ENCODE measurements at places on chromosomes 16 and 17.
A peak's percentile ranks its signal among the peaks of the same experiment; 100 is the strongest.

DNA sequence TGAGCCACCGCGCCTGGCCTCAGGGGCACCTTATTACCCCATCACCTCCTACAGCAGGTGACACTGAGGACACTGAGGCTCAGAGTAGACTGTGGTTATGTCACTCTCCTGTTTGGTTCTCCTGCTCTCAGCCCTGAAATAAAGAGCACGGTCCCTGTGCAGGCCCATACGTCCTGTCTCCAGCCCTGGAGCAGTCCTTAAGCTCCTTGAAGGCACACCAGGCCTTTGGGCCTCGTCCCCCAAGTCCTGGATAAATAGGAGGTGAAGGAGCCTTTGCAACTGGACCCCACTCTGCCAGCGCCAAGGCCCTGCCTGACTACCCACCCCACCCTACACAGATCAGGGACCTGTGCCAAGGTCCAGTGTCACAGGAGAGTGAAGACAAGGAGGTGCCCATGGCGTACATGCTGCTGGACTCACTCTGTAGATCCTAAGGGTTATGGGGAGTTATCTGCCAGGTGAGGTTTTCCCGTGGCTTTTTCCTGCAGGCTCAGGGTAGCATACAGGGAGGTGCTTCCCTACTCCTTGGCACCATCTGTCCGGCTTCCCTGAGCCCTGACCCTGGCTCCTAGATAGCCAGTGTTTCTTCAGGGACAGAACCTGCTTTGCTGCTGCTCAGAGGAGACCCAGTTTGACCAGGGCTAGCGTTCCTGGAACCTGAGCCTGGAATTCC lies 253.2 kb downstream of the SEC14L1 start:
- H3K4me3 ChIP-seq: no peak overlapping the region
- no peak for DNase-seq
- no peaks in the 10 kb centered on the region for H3K27me3 ChIP-seq
- H3K27ac ChIP-seq: peak overlapping the region; percentile 80

DNA sequence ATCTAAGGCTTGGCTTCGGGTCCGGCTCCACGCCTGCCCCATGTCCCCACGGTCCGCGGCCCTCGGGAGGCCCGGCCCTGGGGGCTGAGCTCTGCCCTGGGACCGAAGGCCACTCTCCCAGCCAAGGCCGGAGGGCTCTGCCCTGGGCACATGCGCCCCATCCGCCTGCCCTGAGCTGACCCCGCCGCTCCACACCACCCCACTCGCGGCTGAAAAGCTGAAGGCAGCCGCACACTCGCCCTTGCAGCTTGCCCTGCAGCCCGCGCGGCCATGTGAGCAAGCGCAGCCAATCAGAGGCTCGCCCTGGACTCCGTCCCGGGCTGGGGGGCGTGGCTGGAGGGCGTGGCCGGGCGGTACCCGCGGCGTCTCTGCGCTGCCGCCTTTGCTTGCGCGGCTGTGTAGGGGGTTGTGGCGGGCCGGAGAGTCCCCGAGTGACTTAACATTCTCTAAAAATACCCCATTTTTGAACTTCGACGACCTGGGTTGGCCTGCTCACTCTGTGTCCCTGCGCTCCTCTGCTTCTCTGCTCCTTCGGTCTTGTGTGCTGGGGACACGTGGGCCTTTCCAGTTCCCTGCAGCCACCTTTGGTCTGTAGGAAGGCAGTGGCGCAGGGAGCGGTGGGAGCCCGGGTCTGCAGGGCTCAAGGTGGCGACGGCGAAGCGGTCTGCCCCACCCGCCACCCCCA lies 8.8 kb upstream of the MAP2K3 start:
- DNase-seq: peak; percentile 93
- peak overlapping the region; percentile 87 for H3K4me3 ChIP-seq
- H3K4me1 ChIP-seq: peaks cover 9% of the 10 kb centered on the region
- peaks cover 22% of the 10 kb centered on the region for H3K27me3 ChIP-seq
- H3K36me3 ChIP-seq: no peaks in the 10 kb centered on the region

DNA sequence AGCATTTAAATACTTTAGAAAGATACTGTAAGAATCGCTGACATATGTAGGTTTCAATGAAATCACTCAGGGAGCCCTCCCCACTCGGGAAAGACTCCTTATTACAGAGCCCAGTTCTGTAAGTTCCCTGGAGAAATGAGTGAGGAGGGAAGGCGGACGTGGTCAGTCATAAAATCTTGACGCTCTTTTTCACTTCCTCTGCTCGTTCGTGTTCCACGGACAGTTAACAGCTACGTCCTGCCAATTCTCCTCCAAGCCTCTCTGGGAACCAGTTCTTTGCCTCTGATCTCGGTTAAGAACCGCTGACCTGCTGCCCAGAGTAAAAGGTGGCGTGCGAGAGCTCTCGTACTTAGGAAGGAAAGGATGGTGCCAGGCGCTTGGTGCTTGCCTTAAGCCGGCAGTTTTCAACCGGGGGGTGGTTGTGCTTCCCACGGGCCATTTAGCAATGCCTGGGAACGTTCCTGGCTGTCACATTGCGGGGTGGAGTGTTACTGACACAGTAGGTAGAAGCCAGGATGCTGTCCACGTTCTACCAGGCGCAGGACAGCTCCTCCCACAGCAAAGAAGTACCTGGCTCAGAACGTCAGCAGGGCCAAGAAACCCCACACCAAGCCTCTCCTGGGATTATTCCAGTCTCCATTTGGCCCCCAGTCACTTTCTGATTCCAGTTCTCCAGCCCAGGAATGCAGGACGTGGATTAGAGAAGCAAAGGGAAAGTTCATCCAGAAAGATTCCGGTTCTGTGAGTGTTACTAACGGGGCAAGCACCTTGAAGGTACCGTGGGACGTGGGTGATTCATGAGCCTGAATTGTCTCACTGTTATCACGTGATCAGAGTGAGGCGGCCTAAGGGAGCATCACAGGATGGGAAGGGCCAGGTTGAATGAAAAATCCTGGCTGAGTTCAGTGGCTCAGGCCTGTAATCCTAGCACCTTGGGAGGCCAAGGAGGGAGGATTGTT lies 87.7 kb downstream of the MRM3 start:
- peak overlapping the region; percentile 66 for H3K27ac ChIP-seq
- H3K27me3 ChIP-seq: no peaks in the 10 kb centered on the region
- no peak overlapping the region for H3K4me3 ChIP-seq

- no peaks in the 10 kb centered on the region for H3K27me3 ChIP-seq
- H3K4me3 ChIP-seq: no peak overlapping the region
- DNase-seq: peak; percentile 24
These were observed 195.2 kb downstream of the PARN start for GRCh38 chr16:14434860-14435259.

DNA sequence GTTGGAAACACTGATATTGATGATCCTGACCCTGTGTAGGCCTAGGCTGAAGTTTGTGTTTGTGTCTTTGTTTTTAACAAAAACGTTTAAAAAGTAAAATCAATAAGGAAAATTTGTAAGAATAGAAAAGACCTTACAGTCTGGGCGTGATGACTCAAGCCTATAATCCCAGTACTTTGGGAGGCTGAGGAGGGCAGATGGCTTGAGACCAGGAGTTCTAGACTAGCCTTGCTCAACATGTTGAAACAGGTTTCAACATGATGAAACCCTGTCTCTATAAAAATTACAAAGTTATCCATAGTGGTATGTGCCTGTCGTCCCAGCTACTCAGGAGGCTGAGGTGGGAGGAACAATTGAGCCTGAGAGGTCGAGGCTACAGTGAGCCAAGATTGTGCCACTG lies 18.3 kb upstream of the TOM1L1 start:
- no peaks in the 10 kb centered on the region for H3K4me1 ChIP-seq
- no peak overlapping the region for H3K4me3 ChIP-seq
- no peak overlapping the region for H3K27ac ChIP-seq
- H3K36me3 ChIP-seq: no peaks in the 10 kb centered on the region

- DNase-seq: no peak
- H3K27me3 ChIP-seq: no peaks in the 10 kb centered on the region
- peaks cover 12% of the 10 kb centered on the region for H3K4me1 ChIP-seq
- H3K4me3 ChIP-seq: no peak overlapping the region
- no peak overlapping the region for H3K27ac ChIP-seq
- H3K36me3 ChIP-seq: no peaks in the 10 kb centered on the region
These were observed 60.7 kb upstream of the TEX2 start for GRCh38 chr17:64323774-64324173.

- no peak for DNase-seq
- no peak overlapping the region for H3K27ac ChIP-seq
- peaks cover 8% of the 10 kb centered on the region for H3K27me3 ChIP-seq
- no peak overlapping the region for H3K4me3 ChIP-seq
- H3K36me3 ChIP-seq: no peaks in the 10 kb centered on the region
These were observed 121.7 kb downstream of the SLC39A11 start for GRCh38 chr17:72970797-72971196.

GRCh38 chr16:78485188-78485916 lies 385.9 kb downstream of the WWOX start:
- peaks cover 25% of the 10 kb centered on the region for H3K4me1 ChIP-seq
- DNase-seq: no peak
- H3K36me3 ChIP-seq: no peaks in the 10 kb centered on the region
- no peak overlapping the region for H3K4me3 ChIP-seq
